ENCODE measurements at places on chromosomes 7 and 10. TPM values are rescaled to one million over a fixed set of nuclear protein-coding genes. Genes with fewer than 3 reads are reported as not detected.

DNA sequence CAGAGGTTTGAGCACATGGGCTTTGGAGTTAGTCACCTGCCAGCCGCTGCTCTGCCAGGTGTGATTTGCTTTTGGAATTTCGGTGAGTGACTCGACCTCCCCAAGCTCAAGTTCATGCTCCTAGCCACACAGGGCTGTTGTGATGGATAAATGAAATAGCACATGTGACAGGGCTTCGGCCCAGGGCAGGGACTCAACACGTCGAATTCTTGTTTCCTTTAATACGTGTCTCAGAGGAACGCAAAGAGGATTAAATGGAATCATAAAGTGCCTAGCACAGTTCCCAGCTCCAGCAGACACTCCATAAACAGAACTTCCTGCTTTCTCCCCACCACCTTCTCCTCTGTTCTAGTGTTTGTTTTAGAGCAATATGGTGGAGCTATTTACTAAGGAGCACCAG lies 88.3 kb upstream of the CHST15 start:
- H3K4me1 ChIP-seq, result no peaks in the 10 kb centered on the region
- DNase-seq, result no peak
- H3K27me3 ChIP-seq, result no peaks in the 10 kb centered on the region

ZNF92 gene
- 12.8 TPM for total RNA-seq

IL2RA gene
- total RNA-seq, result 4.6 TPM

GRCh38 chr10:133088179-133088955 lies 643 bp downstream of the ADGRA1 start:
- DNase-seq, result no peak

GRCh38 chr10:19638182-19638895 lies 177.9 kb upstream of the PLXDC2 start:
- peak overlapping the region; percentile 16 for H3K4me3 ChIP-seq
- H3K36me3 ChIP-seq, result no peaks in the 10 kb centered on the region
- no peaks in the 10 kb centered on the region for H3K27me3 ChIP-seq
- peak; percentile 59 for DNase-seq

- peaks cover 3% of the 10 kb centered on the region for H3K27me3 ChIP-seq
- H3K4me3 ChIP-seq, result no peak overlapping the region
- DNase-seq, result no peak
- H3K4me1 ChIP-seq, result no peaks in the 10 kb centered on the region
- H3K27ac ChIP-seq, result no peak overlapping the region
- no peaks in the 10 kb centered on the region for H3K36me3 ChIP-seq
Measured at GRCh38 chr10:96495544-96495943, 18.2 kb downstream of the TLL2 start.

DNA sequence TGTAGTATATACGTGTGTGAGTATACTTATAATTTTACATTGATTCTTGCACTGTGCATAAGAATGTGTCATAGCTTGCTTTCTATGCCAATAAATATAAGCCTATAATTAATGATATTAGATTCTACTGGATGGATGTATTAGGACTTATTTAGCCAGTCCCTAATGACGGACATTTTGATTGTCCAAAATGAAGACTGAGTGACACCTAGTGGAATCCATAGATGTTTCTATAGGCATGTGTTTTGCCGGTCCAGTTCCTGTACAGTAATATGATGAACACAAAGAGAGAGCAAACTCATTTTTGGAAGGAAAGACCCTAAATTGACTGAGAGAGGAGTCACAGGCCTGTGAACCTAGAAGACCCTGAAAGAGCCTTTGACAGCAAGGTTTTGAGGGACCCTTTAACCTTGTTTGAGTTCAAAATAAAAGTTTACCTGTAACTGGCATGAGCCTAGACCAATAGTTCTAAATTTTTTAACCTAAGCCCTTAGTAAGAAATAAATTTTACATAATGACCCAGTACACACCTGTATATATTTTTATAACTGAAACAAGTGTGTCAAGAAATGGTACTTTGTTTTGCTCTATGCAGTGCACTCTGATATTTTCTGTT lies 42.4 kb upstream of the AGBL3 start:
- H3K27me3 ChIP-seq, result no peaks in the 10 kb centered on the region
- DNase-seq, result no peak
- no peak overlapping the region for H3K4me3 ChIP-seq
- H3K27ac ChIP-seq, result no peak overlapping the region

AQP1 gene
- not detected for total RNA-seq

DNA sequence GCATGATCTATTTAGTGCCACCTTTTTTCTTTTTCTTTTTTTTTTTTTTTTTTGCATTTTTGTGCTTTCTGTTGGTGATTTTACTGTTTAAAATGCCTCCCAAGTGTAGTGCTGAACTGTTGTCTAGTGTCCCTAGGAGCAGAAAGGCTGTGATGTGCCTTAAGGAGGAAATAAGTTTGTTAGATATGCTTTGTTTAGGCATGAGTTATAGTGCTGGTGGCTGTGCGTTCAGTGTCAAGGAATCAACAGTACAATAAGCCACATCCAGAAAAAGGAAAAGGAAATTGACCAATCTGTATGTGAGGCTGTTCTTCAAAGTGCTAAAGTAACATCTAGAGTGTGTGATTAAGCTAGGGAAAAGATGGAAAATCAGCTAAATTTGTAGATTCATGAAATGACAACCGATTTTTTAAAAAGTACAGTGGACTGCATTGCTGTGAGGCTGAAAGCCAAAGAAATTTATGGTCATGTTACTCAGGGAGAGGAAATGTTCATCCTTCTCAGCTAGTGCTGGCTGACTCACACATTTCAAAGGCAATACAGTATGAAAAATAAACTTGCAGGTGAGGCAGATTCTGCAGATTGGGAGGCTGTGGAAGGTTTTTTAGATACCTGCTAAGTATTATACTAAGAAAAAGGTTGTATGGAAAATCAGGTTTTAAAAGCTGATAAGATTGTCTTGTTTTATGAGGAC lies 122.7 kb upstream of the ADCY1 start:
- H3K4me1 ChIP-seq, result no peaks in the 10 kb centered on the region
- no peaks in the 10 kb centered on the region for H3K27me3 ChIP-seq
- DNase-seq, result no peak
- no peaks in the 10 kb centered on the region for H3K36me3 ChIP-seq
- H3K4me3 ChIP-seq, result no peak overlapping the region

DNA sequence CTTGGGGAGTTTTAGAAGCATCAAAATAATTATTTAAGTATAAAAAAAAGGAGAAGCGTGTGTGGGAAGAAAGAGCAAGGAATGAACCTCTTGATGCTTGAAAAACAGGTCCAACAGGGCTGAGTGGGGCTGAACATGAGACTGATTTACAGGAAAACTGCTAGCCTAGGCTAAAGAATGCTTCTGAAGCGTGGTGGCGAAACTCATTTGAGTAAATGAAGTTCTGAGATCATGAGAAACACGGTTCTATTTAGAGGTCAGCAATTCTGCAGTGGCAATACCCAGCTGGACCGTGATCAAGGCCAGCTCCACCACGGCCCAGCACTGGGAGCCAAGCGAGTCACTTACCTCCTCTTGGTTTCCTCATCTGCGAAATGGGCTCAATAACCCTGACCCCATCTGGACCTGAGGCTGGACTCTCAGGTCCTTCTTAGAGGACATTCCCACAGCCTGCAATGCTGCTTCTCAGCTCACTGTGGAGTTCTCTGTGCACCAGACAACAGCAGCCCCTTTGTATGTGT lies 140.1 kb upstream of the ADAM12 start:
- no peaks in the 10 kb centered on the region for H3K36me3 ChIP-seq
- peaks cover 16% of the 10 kb centered on the region for H3K4me1 ChIP-seq
- 0 out of 2 replicates have a peak, but pooled peaks cover 3% of the 10 kb centered on the region for H3K27me3 ChIP-seq
- no peak overlapping the region for H3K4me3 ChIP-seq
- H3K27ac ChIP-seq, result no peak overlapping the region

TRIM74 gene
- total RNA-seq, result not detected

- no peak for DNase-seq
- H3K4me1 ChIP-seq, result no peaks in the 10 kb centered on the region
- no peak overlapping the region for H3K4me3 ChIP-seq
- no peak overlapping the region for H3K27ac ChIP-seq
Measured at GRCh38 chr10:103316087-103316486, 34.9 kb downstream of the PCGF6 start.

DNA sequence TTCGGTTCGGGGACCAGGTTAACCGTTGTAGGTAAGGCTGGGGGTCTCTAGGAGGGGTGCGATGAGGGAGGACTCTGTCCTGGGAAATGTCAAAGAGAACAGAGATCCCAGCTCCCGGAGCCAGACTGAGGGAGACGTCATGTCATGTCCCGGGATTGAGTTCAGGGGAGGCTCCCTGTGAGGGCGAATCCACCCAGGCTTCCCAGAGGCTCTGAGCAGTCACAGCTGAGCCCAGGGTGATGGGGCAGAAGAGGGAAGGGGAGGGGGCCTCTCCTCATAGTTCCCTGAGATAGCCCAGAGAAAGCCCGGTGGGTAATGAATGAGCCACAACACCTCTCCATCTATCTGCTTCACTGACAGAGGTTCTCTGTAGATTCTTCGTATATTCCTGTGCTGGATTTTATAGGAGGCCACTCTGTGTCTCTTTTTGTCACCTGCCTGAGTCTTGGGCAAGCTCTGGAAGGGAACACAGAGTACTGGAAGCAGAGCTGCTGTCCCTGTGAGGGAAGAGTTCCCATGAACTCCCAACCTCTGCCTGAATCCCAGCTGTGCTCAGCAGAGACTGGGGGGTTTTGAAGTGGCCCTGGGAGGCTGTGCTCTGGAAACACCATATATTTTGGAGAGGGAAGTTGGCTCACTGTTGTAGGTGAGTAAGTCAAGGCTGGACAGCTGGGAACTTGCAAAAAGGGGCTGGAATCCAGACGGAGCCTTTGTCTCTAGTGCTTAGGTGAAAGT lies 16.4 kb downstream of the PRSS2 start:
- H3K36me3 ChIP-seq, result no peaks in the 10 kb centered on the region
- H3K4me1 ChIP-seq, result no peaks in the 10 kb centered on the region
- H3K4me3 ChIP-seq, result no peak overlapping the region
- no peak overlapping the region for H3K27ac ChIP-seq
- H3K27me3 ChIP-seq, result peaks cover 10% of the 10 kb centered on the region

DNA sequence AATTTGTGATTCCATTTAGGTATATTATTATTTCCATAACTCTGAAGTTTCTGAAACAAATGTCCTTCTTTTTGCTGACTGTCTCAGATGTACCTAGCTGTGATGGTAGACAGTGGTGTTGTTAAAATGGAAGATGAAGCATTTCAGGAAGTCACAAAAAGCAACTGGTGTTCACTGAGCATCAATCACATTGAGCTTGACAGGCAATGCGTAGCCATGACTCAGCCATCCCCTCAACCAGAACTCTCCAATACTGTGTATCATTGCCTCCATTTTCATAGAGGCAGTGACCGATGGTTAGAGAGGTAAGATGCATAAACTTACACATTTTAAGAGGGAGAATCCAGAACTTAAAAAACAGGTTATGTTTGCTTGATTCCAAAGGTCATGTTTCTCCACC lies 434.0 kb downstream of the INHBA start:
- no peak overlapping the region for H3K27ac ChIP-seq
- no peaks in the 10 kb centered on the region for H3K4me1 ChIP-seq
- no peaks in the 10 kb centered on the region for H3K36me3 ChIP-seq
- no peak overlapping the region for H3K4me3 ChIP-seq
- H3K27me3 ChIP-seq, result no peaks in the 10 kb centered on the region
- no peak for DNase-seq

GPER1 gene
- total RNA-seq, result not detected

ANKRD30A gene
- total RNA-seq, result not detected

CTAGE8 gene
- total RNA-seq, result not detected

MUC3A gene
- total RNA-seq, result not detected

COL17A1 gene
- not detected for total RNA-seq

DNA sequence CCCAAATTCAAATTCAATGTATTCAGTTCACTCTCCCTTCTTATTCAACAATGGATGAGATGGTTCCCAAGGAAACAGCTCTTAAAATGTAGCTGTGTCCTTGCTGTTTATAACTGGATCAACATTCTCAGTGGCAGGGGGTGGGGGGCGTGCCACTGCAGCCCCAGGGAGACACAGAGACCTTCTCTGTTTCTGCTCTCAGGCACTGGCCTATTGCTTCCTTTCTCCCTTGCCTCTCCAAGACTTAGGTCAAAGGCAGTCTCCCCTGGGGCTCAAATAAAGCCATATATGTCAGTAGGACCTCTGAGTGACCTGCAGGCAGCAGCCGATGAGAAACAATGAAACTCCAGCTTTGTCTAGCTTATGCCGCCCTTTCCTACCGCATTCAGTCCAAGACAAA lies 20.7 kb downstream of the VSTM4 start:
- H3K36me3 ChIP-seq, result no peaks in the 10 kb centered on the region
- no peaks in the 10 kb centered on the region for H3K4me1 ChIP-seq
- no peak for DNase-seq
- no peak overlapping the region for H3K27ac ChIP-seq

DNA sequence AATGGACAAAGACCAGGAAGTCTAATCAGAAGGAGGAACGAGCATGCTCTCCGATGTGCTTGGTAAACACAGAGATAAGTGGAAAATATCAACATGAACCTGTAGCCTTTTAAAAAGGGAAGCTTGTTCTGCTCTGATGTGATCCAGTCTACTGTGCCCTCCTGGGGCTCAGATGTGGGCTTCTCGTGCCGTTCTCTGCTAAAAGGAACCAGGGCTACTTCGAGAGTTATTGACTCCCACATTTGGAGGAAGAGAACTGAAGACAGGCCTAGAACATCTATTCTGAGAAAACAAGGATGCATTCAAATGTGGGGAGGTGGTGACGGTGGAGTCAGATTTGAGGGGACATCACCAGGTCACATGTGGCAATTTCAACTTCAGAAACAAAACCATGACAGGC lies 325.4 kb downstream of the GLRX3 start:
- H3K4me3 ChIP-seq, result no peak overlapping the region
- DNase-seq, result peak; percentile 6
- no peaks in the 10 kb centered on the region for H3K36me3 ChIP-seq
- no peak overlapping the region for H3K27ac ChIP-seq
- H3K4me1 ChIP-seq, result no peaks in the 10 kb centered on the region

CHN2 gene
- total RNA-seq, result 0.21 TPM

DNA sequence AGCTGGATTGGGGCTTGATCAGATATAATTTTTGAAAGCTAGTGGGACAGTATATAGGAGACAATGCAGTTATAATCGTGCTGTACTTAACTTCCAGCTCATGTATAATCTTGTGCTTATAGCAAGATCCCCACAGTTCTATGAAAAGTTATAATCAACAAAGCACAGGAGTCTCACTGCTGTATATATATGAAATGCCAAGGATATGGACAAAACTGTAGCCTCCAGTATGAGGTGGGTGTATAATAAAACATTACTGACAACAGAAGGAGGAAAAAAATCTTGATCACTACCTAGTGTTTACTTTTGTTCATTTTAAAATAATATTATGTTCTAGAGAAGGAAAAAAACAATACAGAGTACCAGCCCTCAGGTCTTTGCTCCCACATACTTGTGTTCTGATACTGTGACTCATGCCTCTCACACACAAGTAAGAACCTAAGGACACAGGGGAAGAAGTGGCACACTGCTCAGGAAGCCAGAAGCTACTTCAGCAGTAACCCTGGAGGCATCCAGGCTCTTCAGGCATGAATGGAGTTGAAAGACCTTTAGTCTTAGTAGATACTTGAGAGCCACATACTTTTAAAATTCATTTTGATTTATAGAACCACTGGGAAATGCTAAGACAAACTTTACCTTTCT lies 265.7 kb upstream of the IMMP2L start:
- no peak overlapping the region for H3K27ac ChIP-seq
- H3K4me1 ChIP-seq, result no peaks in the 10 kb centered on the region
- DNase-seq, result no peak
- H3K36me3 ChIP-seq, result no peaks in the 10 kb centered on the region

GRCh38 chr10:123549761-123550454 lies 116.2 kb upstream of the GPR26 start:
- H3K4me3 ChIP-seq, result no peak overlapping the region
- H3K4me1 ChIP-seq, result no peaks in the 10 kb centered on the region
- DNase-seq, result no peak
- no peaks in the 10 kb centered on the region for H3K27me3 ChIP-seq
